T-helper 9 cell (primary cell): ENCODE measurements at places on chromosomes 2 and 18.

- no peak for DNase-seq
Observed at GRCh38 chr18:23757437-23757733, 68.1 kb downstream of the LAMA3 start.

- DNase-seq, result no peak
Observed at GRCh38 chr2:107735201-107735600, 91.5 kb upstream of the RGPD4 start.

GRCh38 chr2:37774976-37775907 lies 103.8 kb upstream of the CDC42EP3 start:
- DNase-seq, result no peak

- DNase-seq, result no peak
Observed at GRCh38 chr2:141513853-141514252, 617.0 kb downstream of the LRP1B start.

GRCh38 chr2:197183355-197183754 lies 127.2 kb downstream of the ANKRD44 start:
- no peak for DNase-seq

DNA sequence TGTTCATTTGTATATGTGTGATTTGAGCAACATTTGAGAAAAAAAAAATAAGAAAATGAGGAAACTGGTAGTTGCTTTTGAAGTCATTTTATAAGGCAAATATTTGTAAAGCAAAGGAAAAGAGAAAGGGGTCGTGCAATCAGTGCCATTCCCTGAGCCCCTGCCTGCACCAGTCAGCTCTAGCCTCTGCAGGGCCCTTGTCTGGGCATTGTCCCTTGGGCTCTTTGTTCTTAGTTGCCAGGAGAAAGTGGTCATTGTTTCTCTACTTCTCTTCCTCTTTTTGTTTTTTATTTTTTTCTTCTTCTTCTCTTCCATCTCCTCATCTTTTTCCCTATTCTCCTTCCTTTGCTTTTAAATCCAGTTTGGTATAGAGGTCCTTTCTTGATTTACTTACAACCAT lies 175.3 kb upstream of the CREB1 start:
- no peak for DNase-seq

DNA sequence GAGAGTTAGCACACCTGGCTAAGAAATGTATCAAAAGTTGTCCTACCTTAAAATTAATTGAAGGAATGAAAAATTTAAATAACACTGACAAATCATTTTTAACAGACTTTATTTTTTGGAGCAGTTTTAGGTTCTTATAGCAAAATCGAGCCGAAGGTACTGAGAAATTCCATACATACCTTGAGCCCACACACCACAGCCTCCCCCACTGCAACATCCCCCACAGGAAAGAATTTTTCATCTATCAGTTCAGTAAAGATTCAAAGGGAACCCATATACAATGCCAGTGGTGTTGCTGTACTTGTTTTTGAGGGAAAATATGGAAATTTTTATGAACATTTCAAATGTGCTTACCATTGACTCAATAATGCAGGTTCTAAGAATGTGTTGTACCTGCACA lies 169.8 kb upstream of the HS6ST1 start:
- no peak for DNase-seq

GRCh38 chr2:223599640-223600380 lies 2.4 kb downstream of the SCG2 start:
- DNase-seq, result no peak

DNA sequence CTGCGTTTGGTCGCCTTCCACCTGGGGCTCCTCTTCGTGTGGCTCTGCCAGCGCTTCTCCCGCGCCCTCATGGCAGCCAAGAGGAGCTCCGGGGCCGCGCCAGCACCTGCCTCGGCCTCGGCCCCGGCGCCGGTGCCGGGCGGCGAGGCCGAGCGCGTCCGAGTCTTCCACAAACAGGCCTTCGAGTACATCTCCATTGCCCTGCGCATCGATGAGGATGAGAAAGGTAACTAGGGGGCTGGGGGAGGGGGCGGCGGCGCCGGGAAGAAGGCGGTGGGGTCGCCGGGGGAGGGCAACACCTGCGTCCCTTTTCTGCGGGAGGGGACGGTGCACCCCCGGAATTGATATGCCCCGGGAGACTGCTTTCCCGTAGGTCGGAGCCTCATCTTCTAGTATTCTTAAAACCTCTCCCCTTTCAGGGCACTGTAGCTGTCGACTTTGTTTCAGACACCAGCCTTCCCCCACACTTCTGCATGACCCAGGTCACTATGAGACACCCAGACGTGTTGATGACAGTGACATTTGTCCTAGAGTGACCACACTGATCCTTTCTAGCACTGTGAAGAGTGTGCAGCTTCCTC lies 755 bp downstream of the SPAST start:
- DNase-seq, result no peak

GRCh38 chr2:3807853-3808252 lies 104.5 kb downstream of the DCDC2C start:
- no peak for DNase-seq

DNA sequence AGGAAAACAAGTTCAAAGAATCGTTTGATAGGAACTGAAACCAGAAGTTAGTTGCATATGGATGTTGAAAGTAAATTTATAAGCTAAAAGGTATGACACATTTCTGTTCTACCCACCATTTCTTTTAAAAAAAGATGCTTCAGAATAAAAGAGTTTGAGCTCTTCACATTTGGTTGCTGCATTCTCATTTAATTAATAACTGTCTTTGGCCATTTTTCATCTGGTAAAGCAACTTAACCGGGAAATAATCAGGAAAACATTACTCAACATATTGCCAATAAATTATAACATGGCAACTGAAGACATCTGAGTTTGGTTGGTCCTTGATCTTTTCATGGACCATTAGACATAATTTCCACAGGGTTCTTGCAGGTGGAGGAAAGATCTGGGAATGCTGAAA lies 180.2 kb upstream of the TWIST2 start:
- no peak for DNase-seq

GRCh38 chr2:58064086-58064485 lies 17.5 kb downstream of the VRK2 start:
- no peak for DNase-seq

DNA sequence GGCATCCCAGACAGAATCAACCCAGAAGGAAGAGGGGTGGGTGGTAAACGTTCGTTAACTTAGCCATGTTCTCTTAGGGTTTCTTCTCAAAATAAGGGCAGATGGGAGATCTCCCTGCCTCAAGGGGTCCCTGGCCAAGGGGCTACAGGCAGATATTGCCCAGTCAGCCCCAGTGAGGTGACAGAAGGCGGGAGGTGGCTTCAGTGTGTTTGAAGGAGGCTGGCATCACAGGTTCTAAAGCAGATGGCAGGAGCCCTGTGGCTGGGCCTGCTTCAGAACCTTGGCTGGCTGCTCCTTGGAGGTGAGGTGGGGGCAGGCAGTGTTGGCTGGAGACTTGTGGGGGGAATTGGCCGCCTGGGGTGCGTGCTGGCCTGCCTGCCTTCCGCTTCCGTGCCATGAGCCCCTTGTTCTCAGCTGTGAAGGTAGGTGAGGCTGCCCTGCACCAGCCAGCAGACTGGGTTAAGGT lies 23.5 kb downstream of the HPCAL1 start:
- DNase-seq, result no peak

GRCh38 chr18:75829091-75829490 lies 401.6 kb upstream of the SMIM21 start:
- no peak for DNase-seq

- no peak for DNase-seq
Observed at GRCh38 chr2:177244244-177244771, 20.2 kb downstream of the NFE2L2 start.

- no peak for DNase-seq
Observed at GRCh38 chr2:190190507-190191162, 128.1 kb upstream of the MSTN start.

DNA sequence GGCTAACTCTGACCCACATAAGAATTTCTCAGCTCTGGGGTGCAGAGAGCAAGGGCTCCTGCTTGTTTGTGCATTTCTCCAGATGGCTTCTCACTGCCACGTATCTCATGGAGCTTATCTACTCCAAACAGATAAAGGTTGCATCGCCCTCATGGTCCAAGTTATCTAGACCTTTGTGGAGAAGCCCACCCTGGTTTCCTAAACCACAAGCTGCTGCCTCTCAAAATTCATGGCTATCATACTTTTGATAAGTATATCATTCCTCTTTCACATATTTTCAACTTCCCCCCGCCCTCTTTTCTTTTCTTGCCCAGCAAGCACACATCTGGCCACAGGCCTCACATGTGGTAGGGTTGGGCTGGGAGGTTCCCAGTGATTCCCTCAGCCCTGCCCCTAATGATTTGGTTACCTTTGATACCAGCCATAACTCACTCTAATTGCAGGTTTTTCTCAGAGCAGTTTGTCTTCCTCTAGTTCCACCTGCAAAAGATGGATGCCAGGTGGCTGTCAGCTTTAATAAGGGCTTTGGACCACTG lies 146.0 kb downstream of the RHBDD1 start:
- DNase-seq, result no peak

- DNase-seq, result no peak
Observed at GRCh38 chr2:19021721-19022120, 336.7 kb downstream of the OSR1 start.

- no peak for DNase-seq
Observed at GRCh38 chr2:128523457-128523856, 204.8 kb upstream of the HS6ST1 start.

GRCh38 chr18:61666876-61667590 lies 225.8 kb downstream of the RNF152 start:
- no peak for DNase-seq

GRCh38 chr2:140804700-140805260 lies 1326.0 kb downstream of the LRP1B start:
- DNase-seq, result no peak

DNA sequence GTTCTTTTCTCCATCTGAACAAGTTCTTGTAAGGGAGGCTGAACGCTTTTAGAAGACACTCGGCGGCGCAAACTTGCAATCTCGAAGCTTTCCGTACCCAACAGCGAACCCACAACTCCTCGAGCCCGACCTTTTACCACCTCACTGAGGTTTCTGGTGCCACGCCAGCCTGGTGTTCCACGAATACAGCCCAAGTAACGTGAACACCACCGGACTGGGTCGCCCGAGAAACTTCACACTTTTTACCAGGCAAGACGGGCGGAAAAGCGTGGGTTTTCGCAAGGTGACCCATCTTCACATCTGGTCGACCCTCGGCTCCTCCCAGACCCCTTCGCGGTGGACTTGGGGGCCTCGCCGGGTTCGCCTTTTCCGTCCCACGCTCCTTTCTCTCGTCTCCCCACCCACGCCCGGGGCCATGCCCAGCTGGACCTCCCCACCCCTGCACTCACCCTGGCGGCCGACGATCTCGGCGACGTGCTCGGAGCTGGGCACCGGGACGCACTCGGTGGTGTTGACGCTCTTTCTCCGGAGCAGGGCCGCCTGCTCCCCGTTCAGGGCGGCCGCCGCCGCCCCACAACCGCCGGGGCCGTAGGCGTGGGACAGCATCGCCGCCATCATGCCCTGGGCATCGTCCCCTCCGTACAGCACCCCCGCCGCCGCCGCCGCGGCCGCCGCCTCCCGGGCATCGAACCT lies 1.2 kb downstream of the MEX3C start:
- peak; percentile 30 for DNase-seq

DNA sequence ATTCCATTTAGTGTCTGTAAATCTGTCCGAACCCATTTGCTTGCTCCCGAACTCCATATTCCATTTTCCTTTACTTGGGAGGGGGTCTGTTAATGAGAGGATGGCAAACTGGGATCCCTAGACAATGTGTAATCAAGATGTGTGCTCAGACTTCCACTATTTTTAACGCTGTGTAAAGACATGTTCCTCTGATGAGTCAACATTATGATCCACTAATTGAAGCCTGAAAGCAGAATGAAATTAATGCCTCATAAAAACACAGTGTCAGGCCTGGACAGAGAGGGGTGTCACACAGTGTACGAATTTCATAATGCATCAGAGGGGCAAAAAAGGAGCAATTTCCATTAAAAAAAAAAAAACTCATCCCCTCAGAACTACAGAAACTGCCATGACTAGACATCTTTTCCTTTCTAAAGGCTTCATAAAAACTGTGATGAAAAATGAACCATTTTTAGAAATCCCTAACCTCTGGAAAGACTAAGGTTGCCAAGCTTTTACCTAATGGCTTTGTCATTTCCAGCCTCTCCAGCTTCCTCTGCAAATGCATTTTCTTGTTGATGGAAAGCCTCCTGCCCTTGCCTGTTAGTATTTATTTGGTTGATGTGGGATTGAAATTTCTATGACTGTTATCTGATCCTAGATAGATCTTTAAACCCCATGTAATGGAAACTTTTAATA lies 209.2 kb upstream of the DCC start:
- no peak for DNase-seq

DNA sequence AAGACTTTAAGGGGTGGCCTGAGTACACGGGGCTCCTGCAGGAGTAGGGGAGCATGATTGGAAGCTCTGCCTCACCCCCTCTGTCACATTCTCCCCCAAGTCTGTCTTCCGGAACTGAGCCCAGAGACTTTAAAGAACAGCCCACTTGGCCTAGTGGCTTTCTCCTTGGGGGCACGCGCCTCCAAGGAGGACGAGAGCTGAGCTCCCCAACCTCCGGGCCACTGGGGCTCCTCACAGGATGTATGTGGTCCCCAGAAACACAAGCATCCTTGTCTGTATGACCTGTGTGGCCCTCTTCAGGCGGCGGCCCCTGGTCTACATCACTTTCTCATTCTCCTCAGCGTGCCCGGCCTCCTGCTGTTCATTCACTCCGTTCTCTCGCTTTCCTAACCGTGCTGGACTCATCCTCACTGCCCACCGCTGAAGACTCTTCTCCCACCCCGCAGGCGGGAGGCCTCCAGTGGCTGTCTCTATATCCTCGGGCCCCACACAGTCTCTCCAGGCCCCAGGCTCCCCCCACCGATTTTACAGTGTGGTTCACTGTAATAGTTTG lies 23.7 kb downstream of the KCNF1 start:
- no peak for DNase-seq

DNA sequence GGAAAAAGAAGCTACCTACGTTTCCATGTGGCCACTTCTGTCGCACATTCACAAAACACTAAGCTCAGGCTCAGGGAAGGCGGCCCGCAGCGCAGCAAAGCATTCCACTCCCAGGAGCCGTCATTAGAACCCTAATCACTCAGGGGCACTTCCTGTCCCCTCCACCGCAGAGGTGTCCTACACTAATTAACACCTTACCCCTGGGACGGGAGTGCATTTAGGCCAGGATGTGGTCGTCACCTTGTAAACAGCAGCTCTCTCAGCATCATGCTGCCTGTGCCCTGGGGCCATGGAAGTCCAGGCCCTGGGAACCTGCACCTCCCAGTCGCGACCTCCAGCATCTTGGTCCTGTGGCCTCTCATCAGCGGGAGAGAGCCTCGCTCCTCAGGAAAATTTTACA lies 359.8 kb upstream of the SALL3 start:
- DNase-seq, result no peak

- DNase-seq, result peak; percentile 52
Observed at GRCh38 chr2:160407393-160408172, 86.0 kb downstream of the RBMS1 start.

DNA sequence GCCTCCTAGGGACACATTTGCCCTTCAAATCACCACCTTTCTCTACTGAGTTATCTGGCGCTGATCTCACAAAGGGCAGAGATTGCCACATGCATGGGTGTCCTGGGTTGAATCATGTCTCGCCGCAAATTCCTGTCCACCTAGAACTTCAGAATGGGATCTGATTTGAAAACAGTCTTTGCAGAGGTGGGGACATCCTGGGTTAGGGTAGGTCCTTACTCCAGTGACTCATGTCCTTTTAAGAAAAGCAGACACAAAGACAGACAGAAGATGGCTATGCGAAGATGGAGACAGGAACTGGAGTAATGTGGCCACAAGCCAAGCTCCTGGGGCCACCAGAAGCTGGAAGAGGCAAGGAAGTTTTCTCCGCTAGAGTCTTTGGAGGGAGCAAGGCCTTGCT lies 197.4 kb upstream of the SMIM21 start:
- DNase-seq, result no peak

- DNase-seq, result no peak
Observed at GRCh38 chr2:64641599-64641998, 12.1 kb downstream of the SERTAD2 start.
